SK-N-SH treated with all-trans-retinoic acid at 6 μM for 48 hours (cell line): ENCODE measurements at places on chromosomes 5 and 9.
A peak's percentile ranks its signal among the peaks of the same experiment; 100 is the strongest.

DNA sequence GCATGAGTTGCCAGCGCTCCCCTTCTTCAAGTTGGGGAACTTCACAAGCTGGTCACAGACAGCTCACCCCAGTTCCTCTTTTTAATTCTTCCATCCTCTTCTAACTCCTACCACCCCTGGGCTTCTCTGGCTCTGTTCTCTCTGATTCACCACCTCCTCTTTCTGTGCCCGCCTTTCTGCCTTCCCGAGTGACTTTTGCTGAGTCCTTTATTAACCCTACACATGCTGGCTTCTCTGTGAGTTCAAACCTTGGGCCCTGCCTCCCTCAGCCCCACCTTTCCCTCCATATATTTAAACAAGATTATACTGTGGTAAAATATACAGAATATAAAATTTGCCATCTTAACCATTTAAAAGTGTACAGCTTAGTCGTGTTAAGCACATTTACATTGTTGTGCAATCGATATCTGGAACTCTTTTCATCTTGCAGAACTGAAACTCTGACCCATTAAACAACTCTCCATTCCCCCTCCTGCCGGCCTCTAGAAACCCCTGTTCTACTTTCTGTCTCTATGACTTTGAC lies 32.0 kb downstream of the SLC46A2 start:
- ATAC-seq, result no peak

GRCh38 chr5:164722702-164723101 lies 1217.3 kb downstream of the MAT2B start:
- ATAC-seq, result no peak

DNA sequence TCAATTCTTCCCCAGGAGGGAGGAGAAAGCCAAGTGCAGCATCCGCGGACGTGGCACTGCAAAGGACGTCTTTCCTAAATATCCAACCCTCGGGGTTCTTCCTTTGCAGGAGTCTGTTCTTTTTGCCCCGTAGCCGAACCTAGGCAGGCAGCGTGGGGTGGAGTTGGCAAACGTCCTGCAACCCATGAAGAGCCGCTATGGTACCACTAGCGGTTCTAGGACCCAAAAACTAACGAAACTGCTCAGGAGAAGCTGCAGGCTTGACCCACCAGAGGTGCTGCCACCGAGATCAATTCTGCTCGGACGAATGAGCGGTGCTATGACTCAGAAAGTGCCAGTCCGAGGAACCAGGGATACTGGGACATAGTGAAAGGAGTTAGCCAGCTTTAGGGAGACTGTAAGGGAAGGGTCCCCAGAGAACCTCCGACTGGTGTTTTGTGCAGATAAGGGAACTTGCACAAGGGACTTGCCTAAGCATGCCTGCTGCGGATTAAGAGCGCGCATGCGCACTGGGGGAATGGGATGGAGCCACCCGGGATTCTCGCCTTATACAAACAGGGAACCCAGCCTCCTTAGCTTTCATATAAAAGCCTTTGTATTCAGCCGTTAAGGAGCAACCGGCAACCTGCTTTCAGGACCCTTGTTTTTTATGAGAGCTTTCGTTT lies 32.7 kb downstream of the ANXA2R start:
- peak; percentile 59 for ATAC-seq

DNA sequence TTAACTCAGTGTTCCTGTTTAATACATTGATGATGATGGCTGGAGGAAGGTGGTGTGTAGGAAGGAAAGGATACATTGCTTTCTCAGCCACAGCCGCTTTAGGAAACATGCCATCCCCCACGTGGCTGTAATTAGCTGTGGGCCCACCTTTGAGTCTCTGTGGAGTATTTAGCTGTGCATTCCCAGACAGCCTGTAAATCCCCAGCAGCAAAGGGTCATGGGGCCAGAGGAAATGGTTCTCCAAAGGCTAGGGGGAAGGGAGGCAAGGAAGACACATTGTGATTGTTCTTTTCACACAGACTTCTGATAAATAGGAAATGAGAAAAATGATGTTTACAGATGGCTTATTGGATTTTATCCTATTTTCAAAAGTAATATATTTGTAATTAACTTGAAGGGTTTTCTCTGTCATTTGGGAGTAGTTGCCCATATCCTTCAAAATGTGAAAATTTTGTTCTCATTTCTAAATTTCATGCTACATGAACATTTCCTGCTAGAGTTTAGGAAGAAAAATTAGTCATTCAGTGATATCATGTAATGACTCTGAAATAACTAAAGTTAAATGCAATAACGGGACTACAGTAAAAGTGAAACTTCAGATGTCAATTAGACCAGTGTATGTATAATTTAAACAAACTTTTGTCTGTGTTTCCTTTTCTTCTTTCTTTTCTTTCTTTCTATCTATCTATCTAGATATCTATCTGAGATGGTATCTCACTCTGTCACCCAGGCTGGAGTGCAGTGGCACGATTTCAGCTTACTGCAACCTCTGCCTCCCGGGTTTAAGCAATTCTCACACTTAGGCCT lies 24.3 kb upstream of the F2R start:
- ATAC-seq, result no peak

DNA sequence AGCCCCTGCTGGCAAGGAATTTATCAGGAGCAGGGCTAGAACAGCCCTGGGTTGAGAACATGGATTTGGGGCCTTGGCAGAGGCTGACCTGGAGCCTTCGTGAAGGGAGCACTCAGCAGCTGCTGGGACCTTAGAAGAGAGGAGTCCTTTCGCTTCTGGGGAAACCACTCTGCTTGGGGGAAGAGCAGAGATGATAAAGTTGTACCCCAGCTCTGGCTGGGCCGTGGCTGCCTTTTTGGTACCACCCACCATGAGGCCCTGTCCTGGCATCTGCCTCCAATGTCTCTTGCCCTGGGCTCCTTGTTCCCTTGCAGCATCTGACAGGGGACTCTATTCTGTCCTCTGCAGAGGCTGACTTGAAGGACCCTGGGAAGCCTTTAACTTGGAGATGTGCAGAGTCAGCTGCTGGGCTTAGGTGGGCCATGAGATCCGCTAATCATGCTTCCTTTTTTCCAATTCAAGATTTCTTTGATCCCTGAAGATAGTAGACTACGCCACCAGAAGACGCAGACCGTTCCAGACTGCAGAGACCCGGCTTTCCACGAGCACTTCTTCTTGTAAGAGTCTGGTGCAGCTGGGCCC lies 20.2 kb downstream of the RGS3 start:
- no peak for ATAC-seq

GRCh38 chr9:5301544-5301943 lies 3.0 kb downstream of the RLN2 start:
- no peak for ATAC-seq

GRCh38 chr5:96885518-96886338 lies 9.4 kb downstream of the ERAP2 start:
- ATAC-seq, result no peak

DNA sequence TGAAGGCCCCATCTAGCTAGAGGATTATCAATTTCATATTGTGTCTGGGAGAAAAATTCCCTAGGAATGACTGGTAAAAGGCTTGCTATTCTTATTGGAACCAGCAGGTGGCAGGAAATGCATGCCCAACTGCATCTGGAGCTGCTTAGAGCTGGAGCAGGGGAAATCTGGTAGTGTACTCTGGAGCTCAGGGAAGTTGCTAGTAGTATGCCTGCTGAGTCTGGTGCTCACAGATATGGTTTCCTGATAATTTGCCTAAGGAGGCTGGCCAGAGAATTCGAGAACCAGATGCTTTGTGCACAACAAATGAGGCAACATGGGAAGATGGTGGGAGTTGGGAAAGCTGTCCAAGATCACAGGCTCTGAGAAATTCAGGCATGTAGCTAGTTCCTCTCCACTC lies 53.7 kb downstream of the G3BP1 start:
- ATAC-seq, result peak; percentile 95

DNA sequence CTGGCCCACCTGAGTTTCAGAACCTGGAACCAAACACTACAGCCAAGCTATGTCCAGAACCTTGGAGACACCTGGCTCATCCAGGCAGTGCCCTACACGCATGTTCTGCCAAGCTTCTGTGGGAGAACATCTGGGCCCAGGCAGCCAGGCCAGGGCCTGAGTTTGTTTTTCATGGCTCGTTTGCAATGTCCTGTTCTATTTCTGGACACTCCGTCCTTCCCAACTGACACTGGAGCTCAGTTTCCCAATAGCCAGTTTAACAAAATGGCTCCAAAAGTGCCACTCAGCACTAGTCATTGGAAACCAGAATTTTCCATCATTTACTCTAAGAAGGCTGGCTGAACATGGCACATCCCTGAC lies 38.6 kb downstream of the SH3RF2 start:
- ATAC-seq, result no peak; the same call in 2 of the 3 replicates

DNA sequence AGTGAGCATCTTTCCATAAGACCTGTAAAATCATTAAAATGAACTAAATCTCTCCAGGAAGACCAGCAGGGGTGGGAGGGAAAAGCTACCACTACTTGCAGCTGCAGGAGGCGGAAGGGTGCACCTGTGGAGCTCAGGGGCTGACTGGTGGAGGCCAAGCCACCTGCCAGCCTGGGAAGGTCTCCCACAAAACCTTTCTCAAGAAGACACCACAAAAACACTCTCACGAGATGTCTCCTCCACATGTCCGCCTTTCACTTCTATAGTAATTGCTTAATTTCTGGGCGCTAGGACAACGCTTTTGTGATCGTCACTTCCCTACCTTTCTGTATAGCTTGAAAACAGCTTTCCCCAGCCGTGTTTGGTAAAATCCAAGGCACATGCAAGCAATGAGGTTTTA lies 114.4 kb downstream of the ROR2 start:
- no peak for ATAC-seq

- ATAC-seq, result peak; percentile 89
Observed at GRCh38 chr5:147369742-147370374, 135.0 kb downstream of the STK32A start.

DNA sequence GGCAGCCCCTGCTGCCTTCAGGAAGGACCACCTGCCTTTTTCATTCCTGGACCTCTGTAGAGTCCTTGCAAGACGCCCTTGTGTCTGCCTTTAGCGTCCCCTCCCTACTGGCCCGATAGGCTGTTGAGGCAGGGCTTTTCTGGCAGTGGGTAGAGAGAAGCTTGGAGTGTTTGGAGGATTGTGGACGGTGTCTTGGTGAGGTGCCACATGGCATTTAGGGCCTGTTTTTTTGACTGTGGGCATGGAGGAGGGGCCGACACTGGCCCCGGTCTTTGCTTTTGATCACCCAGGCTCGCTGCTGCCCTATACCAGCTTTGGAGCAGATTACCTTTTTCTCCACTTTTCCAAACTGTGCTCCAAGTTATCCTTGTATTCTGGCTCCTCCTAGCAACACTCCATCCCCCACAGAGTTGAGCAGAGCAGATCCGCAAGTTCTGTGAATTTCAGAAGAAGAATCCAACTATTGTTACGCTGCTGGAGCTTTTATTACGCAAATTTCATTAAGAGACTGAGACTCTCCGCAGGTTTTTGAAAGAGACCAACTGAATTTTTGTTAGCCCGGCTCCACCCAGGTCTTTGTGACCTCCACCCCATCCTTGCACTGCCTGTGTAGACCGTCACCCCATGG lies 34.8 kb upstream of the PRDM12 start:
- no peak for ATAC-seq

DNA sequence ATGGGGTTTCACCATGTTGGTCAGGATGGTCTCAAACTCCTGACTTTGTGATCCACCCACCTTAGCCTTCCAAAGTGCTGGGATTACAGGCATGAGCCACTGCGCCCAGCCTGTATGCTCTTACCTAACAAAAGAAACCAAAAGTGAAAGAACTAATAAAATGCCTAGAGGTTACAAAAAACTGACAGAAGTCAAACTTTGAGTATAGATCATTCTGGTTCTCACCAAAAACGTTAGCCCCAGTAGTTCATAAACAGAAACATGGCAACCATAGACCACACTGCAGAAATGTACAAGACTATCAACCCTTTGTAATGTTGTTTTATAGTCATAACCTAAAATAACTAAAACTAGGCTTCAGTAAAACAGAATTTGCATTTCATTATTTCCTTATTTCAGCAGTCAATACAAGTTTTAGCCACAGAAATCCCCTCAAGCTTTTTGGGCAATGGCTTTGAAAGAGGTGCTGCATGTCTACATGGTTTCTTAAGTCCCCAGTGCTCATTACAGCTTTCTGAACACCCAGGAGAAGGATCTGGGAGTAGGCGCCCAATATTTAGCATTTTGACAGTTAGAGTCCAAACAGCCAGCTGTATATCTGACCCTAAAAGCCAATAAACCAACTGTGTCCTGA lies 72.5 kb downstream of the EPB41L4A start:
- ATAC-seq, result no peak

GRCh38 chr9:34252016-34252415 lies 73.2 kb downstream of the UBAP1 start:
- ATAC-seq, result no peak

GRCh38 chr5:180235846-180236245 lies 26.8 kb upstream of the RASGEF1C start:
- ATAC-seq, result no peak

- ATAC-seq, result no peak
Observed at GRCh38 chr5:13354611-13355010, 589.9 kb downstream of the DNAH5 start.

- peak; percentile 60 for ATAC-seq
Observed at GRCh38 chr5:126808521-126808988, 31.6 kb downstream of the LMNB1 start.

DNA sequence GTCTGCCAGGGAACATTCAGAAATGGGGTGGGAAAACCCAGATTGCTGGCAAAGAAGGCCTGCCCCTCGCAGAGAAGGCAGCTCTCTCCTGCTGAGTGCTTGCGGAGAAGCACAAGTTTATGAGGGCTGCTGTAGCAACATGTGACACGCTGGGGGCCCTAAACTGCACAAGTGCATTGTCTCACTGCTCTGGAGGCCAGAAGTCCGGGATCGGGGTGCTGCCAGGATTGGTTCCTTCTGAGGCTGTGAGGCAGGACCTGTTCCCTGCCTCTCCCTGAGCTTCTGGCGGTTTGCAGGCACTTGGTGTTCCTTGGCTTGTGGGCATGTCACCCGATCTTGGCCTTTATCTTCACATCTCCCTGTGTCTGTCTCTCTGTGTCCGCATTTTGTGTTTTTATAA lies 75.6 kb upstream of the NEURL1B start:
- ATAC-seq, result no peak

DNA sequence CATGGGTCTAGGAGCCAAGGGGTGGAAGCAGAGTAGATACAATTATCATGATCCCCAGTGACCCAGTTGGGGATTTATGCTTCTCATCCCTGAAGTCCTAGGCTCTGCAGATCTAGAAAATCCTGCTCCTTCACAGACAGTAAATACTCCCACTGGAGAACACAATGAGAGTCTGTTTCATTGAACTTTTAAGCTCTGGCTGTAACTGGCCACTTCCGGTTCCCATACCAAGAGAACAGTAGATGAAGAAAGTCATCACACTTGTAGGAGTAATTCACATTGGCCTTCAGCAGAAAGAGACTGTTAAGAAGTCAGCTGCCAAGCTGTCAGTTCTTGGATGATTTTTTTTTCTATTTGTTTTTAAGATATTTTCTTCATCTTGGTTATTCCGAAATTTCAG lies 597.1 kb downstream of the ACTL7B start:
- ATAC-seq, result no peak

GRCh38 chr9:133901184-133901835 lies 90.8 kb downstream of the VAV2 start:
- no peak for ATAC-seq

DNA sequence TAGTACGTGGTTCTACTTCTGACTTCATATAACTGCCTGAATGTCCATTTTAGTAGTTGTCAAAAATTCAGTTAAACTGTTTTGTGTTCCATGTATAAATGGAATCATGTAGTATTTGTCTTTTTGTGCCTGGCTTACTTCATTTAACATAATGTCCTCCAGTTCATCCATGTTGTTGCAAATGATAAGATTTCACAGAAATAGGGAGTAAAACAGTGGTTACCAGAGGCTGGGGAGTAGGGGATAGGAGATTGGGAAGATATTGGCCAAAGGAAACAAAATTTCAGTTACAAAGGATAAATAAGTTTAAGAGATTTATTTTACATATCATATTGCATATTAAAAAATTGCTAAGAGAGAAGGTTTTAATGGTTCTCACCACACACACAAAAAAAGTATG lies 425.0 kb upstream of the MEF2C start:
- no peak for ATAC-seq

- peak; percentile 99 for ATAC-seq
Observed at GRCh38 chr5:171342362-171343111, 33.5 kb downstream of the TLX3 start.
